Uterus (tissue), 4 donors: ENCODE measurements at places on chromosomes 7 and 10. TPM values are rescaled to one million over a fixed set of nuclear protein-coding genes. Genes with fewer than 3 reads are reported as not detected.

GRCh38 chr10:11036424-11037011, 18.8 kb downstream of the CELF2 start:
- no peak for DNase-seq

DNA sequence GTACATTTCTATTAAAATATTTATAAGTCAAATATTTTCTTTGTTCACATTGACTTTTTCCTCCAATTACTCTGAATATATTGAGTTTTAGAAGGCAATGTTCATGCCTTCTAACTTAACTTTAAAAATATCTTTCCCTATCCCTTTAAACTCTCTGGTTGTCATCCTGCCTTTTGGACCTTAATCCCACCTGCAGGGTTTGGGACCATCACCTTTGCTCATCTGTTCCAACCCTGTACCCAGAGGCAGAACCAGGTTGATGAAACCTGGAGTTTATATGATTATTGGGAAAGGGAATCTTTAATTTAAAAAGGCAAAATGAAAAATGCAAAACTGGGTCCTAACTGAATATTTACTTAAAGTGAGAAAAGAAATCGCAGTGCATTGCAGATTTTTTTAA, 24.8 kb downstream of the NEUROD6 start:
- no peak for DNase-seq

GRCh38 chr7:126213876-126214275, 1038.9 kb downstream of the GRM8 start:
- no peak for DNase-seq

GRCh38 chr10:79560160-79560709, at the start of gene SFTPA2:
Gene SFTPA2 (minus strand): TSS chr10:79560407. CDS start chr10:79559483, 924 bp downstream.
- DNase-seq, result no peak

GRCh38 chr10:96831867-96832720, at the start of gene LCOR:
Gene LCOR (plus strand): TSS chr10:96832298. CDS start chr10:96949058, 116,760 bp downstream.
- DNase-seq, result peak; percentile 84

DNA sequence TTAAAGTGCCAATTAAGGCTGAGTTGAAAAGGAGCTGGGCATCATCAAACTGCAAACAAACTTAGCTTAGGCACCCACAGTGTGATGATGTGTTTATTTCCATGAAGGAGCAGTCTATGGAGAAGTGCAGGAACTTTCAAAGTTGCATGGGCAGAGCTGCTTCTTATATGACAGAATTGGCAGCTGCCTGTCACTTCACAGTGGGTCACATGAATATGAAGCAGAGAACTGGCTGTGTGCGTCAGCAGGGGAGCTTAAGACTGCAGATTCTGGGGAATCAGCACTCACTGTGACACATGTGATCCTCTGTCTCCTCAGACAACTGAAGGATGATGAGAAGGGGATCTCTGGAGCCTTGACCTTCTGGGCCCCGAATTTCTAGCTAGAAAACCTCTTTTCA, 36.6 kb downstream of the RBM28 start:
- DNase-seq, result no peak

Gene ZNF365
- 1.3 TPM for total RNA-seq
